Activated CD4-positive, CD25-positive, alpha-beta regulatory T cell treated with anti-CD3 and anti-CD28 coated beads, Interleukin-2, amount 50 U/mL, for 16 hours (primary cell): ENCODE measurements at places on chromosomes 6 and 20.
A peak's percentile ranks its signal among the peaks of the same experiment; 100 is the strongest.

- no peak for DNase-seq
These were observed 314.0 kb upstream of the ECI2 start for GRCh38 chr6:4449409-4449808.

GRCh38 chr6:79073888-79074287 is 4.2 kb downstream of the PHIP start:
- no peak for DNase-seq

- no peak for DNase-seq
These were observed 64.6 kb downstream of the VGLL2 start for GRCh38 chr6:117329926-117330325.

GRCh38 chr6:150409576-150410066 is 40.8 kb downstream of the IYD start:
- no peak for DNase-seq

GRCh38 chr6:113719545-113719944 is 137.6 kb upstream of the MARCKS start:
- DNase-seq: no peak

- DNase-seq: no peak
These were observed 590 bp downstream of the C20orf204 start for GRCh38 chr20:64036346-64037198.

- DNase-seq: no peak
These were observed 27.3 kb downstream of the WRNIP1 start for GRCh38 chr6:2792330-2793110.

- no peak for DNase-seq
These were observed 3.4 kb downstream of the NKX2-4 start for GRCh38 chr20:21393816-21394519.

DNA sequence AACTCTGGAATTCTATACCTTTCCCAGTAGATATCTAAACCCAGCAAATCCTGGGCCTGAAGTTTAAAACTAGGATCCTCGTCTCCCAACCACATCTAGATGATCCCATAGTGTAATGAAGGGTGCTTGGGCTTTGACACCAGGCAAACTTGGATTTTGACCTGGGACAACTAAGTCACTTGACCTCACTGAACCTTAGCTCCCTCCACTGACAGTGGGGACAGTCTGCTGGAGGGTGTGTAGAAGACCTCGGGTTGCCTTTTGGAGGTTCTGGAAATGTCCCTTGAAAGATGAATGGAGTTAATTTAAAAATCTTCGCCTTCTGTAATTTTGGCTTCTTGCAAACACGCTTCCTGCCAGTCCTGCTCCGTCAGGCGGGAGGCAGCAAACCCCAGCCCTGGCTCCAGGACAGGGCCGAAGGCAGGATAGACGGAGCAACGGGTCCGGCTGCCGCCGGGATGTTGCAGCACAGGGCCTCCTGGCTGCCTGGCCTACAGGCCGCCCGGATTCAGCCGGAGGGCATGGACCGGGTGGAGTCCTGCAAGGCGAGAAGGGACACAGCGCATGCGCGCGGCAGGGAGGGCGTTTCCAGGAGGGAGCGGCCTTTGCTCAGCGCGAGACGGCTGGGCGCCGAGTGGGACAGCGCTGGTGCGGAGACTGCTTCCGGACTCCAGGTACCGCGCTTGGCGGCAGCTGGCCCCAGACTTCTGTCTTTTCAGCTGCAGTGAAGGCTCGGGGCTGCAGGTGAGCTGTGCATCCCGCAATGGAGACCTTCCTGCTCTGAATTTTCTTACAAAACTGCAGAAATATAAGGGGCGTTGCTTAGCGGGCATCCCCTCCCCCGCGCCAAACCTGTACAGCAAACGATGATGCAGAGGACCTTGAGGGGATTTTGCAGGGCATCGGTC is at the start of gene TMEM14A:
TMEM14A (plus strand) TSS at position 612 of the 908 bp plus-strand sequence. CDS start 5,990 bp downstream, outside the sequence.
- DNase-seq: peak; percentile 84

- DNase-seq: no peak
These were observed 356.0 kb upstream of the CITED2 start for GRCh38 chr6:139730340-139730974.

DNA sequence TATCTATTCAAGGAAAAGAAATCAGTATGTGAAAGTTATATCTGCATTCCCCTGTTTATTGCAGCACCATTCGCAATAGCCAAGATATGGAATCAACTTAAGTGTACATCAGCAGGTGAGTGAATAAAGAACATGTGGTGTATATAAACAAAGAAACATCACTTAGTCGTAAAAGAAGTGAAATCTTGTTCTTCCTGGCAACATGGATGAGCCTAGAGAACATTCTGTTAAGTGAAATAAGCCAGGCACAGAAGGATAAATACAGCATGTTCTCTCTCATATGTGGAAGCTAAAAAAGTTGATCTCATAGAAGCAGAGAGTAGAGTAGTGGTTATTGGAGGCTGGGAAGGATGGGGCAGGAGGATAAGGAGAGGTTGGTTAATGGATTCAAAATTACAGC is 287.9 kb upstream of the FERMT1 start:
- no peak for DNase-seq

DNA sequence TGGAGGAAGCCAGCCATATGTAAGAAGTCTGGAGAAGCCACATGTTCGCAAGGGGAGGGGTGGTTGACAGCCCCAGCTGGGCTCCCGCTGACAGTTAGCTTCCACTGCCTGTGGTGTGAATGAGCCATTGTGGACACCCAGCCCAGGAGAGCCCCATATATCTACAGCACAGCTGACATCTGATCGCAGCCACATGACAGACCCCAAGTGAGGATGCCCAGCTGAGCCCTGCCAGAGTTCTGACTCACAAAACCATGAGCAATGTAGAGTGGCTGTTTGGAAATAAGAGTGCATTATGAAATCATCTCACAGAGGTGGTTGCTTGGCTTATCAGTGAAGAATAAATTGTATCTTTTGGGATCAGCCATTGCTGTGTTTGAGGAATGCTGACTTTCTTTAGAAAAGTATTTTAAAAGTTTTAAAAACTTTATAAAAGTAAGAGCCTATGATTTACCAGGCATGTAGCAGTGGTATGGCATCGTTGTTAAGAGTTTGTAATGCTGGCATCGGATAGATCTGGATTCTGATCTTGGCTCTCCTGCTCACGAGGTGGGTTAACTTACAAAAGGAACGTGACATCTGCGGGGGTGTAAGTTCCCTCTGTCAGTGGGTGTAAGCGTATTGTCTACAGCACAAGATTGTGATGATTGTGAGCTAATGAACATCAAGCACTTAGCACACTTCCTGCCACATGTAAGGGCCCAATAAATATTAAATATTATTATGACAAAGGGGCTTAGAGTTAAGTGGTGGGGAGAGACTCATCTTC is 24.1 kb downstream of the CFAP61 start:
- DNase-seq: no peak

DNA sequence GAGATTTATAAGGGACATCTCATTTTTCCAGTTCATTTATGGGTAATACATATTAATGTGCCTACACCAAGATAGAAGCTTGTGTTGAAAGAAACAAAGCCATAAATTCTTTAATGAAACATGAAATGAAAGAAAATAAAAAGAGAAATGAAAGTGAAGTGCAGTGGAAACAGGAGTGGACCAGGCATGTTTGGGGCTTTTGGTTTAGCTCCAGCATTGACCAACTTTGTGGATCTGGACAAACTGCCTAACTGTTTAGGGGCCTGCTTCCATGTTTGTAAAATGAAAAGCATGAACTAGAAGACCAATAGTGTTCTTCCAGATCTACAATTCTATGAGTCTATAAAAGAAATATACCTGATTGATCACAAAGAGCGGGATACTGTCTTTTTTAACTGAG is 124.9 kb downstream of the GJA10 start:
- DNase-seq: no peak

DNA sequence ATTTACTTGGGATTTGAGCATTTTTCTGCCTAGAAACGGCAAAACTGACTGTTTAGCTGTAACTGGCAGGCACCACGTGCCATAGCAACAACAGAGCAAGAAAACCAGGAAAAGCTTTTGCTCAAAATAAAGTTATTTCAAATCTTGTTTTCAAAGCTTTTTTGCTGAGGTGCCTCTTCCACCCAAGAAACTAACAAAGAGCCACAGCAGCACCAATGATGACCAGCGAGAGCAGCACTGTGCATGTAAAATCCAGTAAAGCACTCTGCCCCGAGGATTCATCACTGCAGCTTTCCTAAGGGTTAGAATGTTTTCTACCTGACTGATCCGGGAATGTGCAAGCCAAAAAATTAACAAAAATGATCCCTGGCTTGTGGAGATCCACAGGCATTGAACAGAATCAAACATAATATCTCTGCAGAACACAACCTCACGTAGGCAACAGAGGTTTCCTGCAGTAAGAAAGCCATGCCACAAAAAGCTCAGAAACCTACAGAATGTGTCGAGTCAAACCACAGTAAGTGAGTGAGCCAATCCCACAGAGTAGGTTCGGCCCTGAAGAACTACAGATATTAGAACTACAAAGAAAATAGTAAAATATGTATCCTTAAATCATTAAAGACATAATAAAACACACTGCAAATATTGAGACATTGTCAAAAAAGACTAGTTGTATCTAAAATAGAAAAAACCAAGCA is 7.4 kb upstream of the ULBP3 start:
- no peak for DNase-seq

- no peak for DNase-seq
These were observed 133.3 kb upstream of the AHI1 start for GRCh38 chr6:135630789-135631376.

DNA sequence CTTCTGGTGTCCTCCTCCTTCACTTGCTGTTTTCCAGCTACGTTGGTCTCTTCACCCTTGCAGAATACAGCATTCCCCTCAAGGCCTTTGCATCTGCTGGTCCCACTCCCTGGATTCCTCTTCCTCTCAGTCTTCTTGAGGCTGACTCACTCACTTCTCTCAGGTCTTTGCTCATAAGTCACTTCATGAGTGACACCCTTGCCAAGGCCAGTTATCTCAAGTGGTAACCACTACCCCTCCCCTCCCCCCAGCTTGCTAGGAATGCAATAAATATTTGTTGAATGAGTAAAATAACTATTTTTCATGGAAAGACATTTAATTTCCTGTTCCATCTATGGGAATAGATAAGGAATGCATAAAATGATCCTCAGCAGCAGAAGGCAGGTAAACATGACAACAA is 131.7 kb downstream of the PLCB4 start:
- no peak for DNase-seq

DNA sequence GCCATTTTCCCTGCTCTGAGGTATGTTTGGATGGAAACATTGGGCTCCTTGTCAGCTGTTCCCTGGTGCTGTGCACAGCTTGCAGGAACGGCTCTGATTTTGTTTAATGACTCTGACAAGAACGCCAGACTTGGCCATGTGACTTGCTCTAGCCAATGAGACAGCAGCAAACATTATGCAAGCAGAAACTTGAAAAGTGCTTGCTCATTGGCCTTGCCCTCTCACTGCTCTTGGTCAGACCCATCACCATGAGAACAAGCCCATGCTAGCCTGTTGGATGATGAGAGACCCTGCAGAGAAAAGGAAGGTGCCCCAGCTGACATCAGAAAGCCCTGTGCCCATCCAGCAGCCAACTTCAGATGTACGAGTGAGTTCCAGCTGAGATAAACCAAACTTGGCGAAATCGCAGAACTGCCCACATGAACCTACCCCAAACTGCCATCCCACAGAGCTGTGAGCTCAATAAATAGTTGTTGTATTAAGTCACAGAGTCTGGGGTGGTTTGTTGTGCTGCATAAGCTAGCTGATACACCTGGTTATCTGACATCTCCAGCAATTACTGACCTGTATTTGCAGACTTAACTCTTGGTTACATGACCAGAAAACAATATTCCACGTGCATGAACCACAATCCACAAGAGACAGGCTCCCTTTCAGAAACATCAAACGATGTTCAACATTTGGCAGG is 96.9 kb downstream of the JPH2 start:
- no peak for DNase-seq

- no peak for DNase-seq
These were observed 48.8 kb downstream of the PRL start for GRCh38 chr6:22247916-22248482.

GRCh38 chr6:144063744-144064401 is 31.5 kb downstream of the SF3B5 start:
- DNase-seq: peak; percentile 72

- no peak for DNase-seq
These were observed 19.8 kb downstream of the GMPR start for GRCh38 chr6:16257999-16258708.

GRCh38 chr6:18347021-18347577 is 40.1 kb upstream of the RNF144B start:
- DNase-seq: no peak

DNA sequence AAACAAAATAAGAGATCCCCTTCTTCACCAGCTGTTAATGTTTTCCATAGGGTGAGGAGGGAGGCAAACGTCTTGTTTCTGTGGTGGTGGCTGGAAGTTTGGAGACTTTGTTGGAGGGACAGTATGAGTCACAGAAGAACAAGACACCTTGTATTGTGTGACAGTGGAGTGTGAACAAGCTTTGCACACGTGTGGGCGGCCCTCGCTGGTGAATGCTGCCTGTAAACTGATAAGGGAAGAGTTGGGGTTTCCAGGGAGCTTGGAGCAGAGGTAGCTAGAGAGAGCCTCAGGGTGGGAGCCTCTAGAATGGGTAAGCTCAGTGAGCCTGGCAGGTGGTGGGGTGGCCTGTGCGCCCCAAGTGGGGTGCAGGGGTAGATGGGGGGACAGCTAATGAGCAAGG is 78.3 kb downstream of the ZDHHC14 start:
- DNase-seq: no peak

GRCh38 chr6:126546541-126547120 is 206.7 kb downstream of the CENPW start:
- DNase-seq: no peak

GRCh38 chr6:38782616-38783015 is 67.5 kb downstream of the DNAH8 start:
- no peak for DNase-seq

DNA sequence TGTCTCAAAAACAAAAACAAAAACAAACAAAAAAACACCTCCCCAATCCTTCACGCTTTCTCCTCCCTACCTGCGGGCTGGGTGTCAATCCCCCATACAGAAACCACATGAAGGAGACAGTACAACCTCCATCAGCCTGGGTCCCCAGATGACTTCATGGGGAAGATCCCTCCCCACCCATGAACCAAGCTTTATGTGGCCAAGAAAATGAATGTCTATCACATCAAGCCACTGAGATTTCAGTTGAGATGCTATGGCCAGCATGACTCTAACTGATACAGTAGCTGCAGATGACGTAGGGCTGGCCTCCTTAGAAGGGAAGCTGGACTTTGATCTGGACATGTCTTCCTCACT is 21.2 kb upstream of the BNIP5 start:
- DNase-seq: no peak

- no peak for DNase-seq
These were observed 319.4 kb downstream of the HTR1B start for GRCh38 chr6:77143659-77144447.
